ENCODE measurements at places on chromosomes 13 and 19. TPM values are rescaled to one million over a fixed set of nuclear protein-coding genes. Genes with fewer than 3 reads are reported as not detected.

The ACER1 gene
- total RNA-seq, result not detected

- peaks cover 57% of the 10 kb centered on the region for H3K36me3 ChIP-seq
- no peak overlapping the region for H3K27ac ChIP-seq
- no peak overlapping the region for H3K4me3 ChIP-seq
- no peaks in the 10 kb centered on the region for H3K4me1 ChIP-seq
Observed at GRCh38 chr19:45789035-45789786, 3.4 kb downstream of the DMWD start.

DNA sequence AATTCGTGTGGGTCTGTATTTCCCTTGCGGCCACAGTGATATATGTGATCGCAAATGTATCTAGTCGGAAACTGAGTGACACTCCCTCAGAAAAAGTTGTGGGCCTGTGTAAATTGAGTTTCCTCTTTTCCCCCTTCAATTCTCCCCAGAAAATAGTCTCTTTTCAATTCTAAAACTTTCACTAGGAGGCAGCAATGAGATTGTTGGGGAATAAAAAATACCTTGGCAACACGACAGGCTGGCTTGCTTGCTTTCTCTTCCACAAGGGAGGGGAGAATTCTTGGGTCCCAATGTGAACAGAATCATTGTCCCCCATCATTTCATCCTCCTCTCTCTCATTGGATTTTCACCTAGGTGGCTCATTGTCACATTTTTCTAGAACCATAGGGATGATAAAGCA is 3.7 kb upstream of the SOX21 start:
- peaks cover 15% of the 10 kb centered on the region for H3K27me3 ChIP-seq
- no peaks in the 10 kb centered on the region for H3K36me3 ChIP-seq
- no peak overlapping the region for H3K4me3 ChIP-seq

The NANOS3 gene
- not detected for total RNA-seq

The OR4F17 gene
- not detected for total RNA-seq

- H3K36me3 ChIP-seq, result no peaks in the 10 kb centered on the region
- no peak overlapping the region for H3K4me3 ChIP-seq
- H3K27me3 ChIP-seq, result no peaks in the 10 kb centered on the region
- no peak overlapping the region for H3K27ac ChIP-seq
- no peaks in the 10 kb centered on the region for H3K4me1 ChIP-seq
Observed at GRCh38 chr13:78187781-78188180, 269.1 kb upstream of the EDNRB start.

GRCh38 chr13:27960362-27961226 is 8.5 kb downstream of the CDX2 start:
- H3K36me3 ChIP-seq, result no peaks in the 10 kb centered on the region
- H3K27me3 ChIP-seq, result peaks cover 28% of the 10 kb centered on the region
- H3K4me1 ChIP-seq, result peaks cover 8% of the 10 kb centered on the region
- H3K27ac ChIP-seq, result no peak overlapping the region
- peak overlapping the region; percentile 46 for H3K4me3 ChIP-seq
- DNase-seq, result no peak

DNA sequence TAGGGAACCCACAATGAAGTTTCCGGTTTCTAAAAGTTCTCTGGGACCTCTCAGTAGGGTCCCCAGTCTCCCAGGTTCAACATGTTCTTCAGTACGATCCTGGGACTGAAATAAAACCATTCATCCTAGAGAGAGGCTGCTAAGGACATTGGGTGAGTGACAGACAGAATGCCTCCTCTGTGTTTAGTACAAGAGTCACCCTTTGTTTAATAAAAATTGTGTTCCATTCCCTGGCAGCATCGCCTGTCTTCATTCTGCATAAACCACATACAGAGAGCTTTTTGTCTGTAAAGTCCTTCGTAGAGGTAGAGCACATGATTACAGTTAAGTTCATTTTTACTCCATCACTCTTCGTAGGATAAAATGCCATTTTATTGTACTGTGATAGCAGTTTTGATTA is 95.3 kb upstream of the GPR12 start:
- H3K4me3 ChIP-seq, result no peak overlapping the region
- DNase-seq, result no peak
- no peaks in the 10 kb centered on the region for H3K4me1 ChIP-seq
- no peaks in the 10 kb centered on the region for H3K27me3 ChIP-seq
- H3K36me3 ChIP-seq, result no peaks in the 10 kb centered on the region

The ANO8 gene
- 34.8 TPM for total RNA-seq

DNA sequence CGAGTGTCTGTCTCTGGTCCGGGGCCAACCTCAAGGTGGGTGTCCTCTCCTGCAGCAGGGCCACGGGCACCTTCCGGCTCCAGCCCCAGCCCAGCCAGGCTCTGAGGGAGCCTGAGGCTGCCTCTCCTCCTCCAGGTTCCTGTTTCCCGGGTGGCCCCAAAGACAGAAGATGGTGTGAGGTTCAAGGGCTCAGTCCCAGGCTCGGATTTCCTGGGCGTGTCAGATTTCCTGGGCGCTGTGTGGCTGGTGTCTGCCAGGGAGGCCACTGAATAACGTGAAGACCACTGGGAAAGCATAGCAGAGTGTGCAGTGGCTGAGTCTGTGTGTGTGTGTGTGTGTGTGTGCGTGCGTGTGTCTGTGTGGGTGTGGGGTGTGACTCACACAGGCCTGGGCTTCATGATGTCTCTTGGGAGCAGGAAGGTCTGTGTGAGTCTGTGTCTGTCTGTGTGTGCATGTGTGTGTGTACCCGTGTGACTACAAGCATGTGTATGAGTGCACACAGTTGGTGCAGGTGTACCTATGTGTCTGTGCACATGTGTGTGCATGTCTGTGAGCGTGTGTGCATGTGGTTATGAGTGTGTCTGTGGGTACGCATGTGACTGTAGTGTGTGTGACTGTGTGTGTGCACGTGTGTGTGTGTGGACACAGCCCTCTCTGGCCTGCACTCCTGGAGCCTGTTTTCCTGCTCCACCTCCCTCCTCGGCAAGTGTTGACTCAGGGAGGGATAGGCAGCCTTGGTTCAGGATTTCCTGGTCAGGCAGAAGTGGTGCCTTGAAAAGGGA is 28.3 kb downstream of the CEBPA start:
- no peak overlapping the region for H3K27ac ChIP-seq
- no peaks in the 10 kb centered on the region for H3K36me3 ChIP-seq
- no peak for DNase-seq
- H3K4me3 ChIP-seq, result no peak overlapping the region
- H3K27me3 ChIP-seq, result no peaks in the 10 kb centered on the region
- peaks cover 4% of the 10 kb centered on the region for H3K4me1 ChIP-seq

The TEX26 gene
- total RNA-seq, result not detected

The F10 gene
- total RNA-seq, result 15.8 TPM

The CFD gene
- total RNA-seq, result 1,680 TPM

The PRRG2 gene
- not detected for total RNA-seq

- H3K27ac ChIP-seq, result no peak within 1 kb of the TSS
- H3K4me1 ChIP-seq, result peaks cover 5% of the 10 kb centered on the region
- H3K4me3 ChIP-seq, result no peak within 1 kb of the TSS
- H3K36me3 ChIP-seq, result peaks cover under 1% of the 10 kb centered on the region
- DNase-seq, result peak; percentile 65
Observed at GRCh38 chr19:54100561-54100960, at the start of gene OSCAR. TSS of gene OSCAR (minus strand) at chr19:54100803. CDS start at chr19:54100792, 11 bp downstream.

DNA sequence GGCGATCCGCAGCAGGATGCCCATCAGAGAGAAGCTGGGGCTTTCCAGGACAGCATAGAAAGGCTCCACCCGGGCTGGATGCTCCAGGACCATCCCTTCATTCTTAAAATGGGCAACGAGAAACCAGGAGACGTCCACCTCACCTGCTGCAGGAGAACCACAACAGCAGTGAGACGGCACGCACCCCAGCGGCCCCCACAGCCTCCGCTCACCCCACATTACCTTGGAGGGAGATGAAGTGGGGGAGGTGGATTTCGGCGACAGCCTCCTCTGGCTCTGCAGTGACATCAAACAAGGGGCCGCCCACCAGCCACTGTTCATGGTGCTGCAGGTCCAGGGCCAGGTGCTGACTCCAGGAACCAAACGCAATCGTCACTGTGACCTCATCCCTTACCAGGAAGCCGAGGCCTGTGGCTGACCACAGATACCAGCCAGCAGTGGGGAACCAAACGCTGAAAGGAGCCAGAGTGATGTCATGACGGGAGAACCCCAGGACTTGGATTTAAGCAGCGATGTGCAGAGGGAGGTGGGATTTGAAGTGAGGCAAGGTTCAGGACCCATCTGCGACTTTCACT is 25.1 kb downstream of the CARD8 start:
- no peak for DNase-seq
- no peaks in the 10 kb centered on the region for H3K27me3 ChIP-seq
- no peak overlapping the region for H3K27ac ChIP-seq
- no peak overlapping the region for H3K4me3 ChIP-seq

DNA sequence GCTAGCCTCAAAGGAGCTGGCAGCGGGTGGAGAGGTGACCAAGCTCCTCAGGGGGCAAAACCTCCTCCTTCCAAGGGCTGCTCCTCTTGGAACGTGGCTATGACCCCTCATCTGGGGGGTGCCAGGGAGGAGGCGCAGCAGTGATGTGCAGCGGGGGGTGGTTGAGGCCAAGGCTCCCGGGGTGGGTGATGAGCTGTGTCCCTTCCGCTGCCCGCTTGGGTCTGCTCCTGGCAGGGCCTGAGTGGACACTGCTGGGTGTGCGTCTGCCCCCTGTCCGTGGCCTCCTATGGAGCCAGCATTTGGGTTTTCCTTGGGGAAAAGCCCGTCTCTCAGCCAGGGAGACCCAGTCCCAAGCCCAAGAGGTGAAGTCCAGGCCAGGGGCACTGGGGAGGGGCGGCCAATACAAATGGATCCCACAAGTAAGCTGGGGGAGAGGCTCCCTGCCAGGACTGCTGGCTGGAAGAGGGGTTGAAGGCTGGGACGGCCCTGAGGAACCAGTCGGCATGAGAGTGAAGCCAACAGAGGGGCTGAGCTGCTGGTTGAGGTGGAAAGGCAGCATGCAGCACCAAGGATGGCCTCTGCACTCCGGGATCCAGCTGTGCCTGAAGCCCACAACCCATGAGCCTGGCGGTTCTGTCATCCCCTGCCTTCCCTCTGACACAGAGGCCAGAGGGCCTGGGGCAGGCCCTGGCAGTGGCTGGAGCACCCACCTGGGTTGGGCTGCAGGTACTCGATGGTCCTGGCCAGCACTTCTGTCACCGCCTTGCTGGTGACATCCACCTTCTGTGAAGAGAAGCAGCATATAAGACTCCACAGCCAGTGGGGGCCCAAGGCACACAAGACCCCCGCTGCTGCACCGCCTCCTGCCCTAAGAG is 22.7 kb downstream of the MPND start:
- peaks cover 44% of the 10 kb centered on the region for H3K36me3 ChIP-seq
- no peak for DNase-seq
- no peak overlapping the region for H3K27ac ChIP-seq
- no peaks in the 10 kb centered on the region for H3K4me1 ChIP-seq
- H3K4me3 ChIP-seq, result no peak overlapping the region

DNA sequence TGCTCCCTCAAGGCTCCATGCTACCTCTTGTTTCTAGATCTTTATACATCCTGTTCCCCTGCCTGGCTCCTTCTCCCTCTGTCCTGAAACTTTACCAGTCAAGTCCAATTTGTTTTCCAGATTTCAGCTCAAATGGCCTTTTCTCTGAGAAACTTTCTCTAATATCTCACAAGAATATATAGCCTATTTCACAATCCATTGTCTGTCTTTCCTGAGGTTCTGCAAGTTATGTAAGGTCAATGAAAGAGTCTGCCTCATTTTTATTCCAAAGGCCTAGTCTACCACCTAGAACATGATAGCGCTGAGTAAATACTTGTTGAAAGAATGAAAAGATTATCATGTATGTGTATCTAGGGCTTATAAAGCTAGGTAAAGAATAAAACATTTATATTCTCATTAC is 348.8 kb downstream of the SPRY2 start:
- DNase-seq, result no peak
- H3K27ac ChIP-seq, result no peak overlapping the region
- H3K27me3 ChIP-seq, result no peaks in the 10 kb centered on the region
- H3K36me3 ChIP-seq, result no peaks in the 10 kb centered on the region
- H3K4me3 ChIP-seq, result no peak overlapping the region
- H3K4me1 ChIP-seq, result no peaks in the 10 kb centered on the region

The JAK3 gene
- 28.1 TPM for total RNA-seq

DNA sequence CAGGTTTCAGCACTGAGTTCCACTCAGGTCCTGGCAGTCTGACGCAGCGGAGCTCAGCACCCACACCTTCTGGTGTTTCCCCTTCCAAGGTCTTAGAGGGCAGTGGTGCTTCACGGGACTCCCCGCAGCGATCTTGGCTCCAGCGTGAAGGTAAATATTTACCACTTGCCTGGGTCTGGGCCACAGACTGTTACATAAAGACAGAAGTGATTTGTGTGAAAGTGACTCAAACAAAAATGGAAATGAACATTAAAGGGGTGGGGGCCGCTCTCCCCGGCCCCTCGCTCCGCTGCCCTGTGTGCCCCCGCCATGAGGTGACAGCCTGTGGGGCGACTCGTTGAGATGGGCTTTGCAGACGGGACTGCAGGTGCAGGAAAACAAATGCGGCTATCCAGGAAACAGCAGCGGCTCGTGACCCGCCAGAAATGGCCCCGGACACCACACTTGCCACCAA is 55.0 kb downstream of the GGACT start:
- DNase-seq, result no peak
- peaks cover 6% of the 10 kb centered on the region for H3K36me3 ChIP-seq
- no peak overlapping the region for H3K4me3 ChIP-seq
- H3K4me1 ChIP-seq, result no peaks in the 10 kb centered on the region
- no peak overlapping the region for H3K27ac ChIP-seq

The RTBDN gene
- not detected for total RNA-seq

Measured in ascending aorta (tissue), 2 donors.